Vein endothelial cell (primary cell): ENCODE measurements at places on chromosomes 2 and 18. TPM values are rescaled to one million over a fixed set of nuclear protein-coding genes. Genes with fewer than 3 reads are reported as not detected.

The SLC4A3 gene
- 0.10 and 0.33 TPM in 2 replicates for total RNA-seq

The IL1B gene
- total RNA-seq: 0.19 and 0.33 TPM in 2 replicates

The EVA1A gene
- 41.2 and 62.9 TPM in 2 replicates for total RNA-seq

The INPP5D gene
- 26.1 and 34.3 TPM in 2 replicates for total RNA-seq

The TGFA gene
- 4.2 and 5.3 TPM in 2 replicates for total RNA-seq

The INO80B gene
- 9.5 and 10.5 TPM in 2 replicates for total RNA-seq

The AQP12A gene
- total RNA-seq: not detected in 2 replicates
